ENCODE measurements at places on chromosomes 16 and 17. TPM values are rescaled to one million over a fixed set of nuclear protein-coding genes. Genes with fewer than 3 reads are reported as not detected.

GRCh38 chr17:33142705-33143299 is 150.3 kb downstream of the ASIC2 start:
- DNase-seq, result no peak

- no peak for DNase-seq
Observed at GRCh38 chr16:56372013-56372634, 53.2 kb downstream of the AMFR start.

DNA sequence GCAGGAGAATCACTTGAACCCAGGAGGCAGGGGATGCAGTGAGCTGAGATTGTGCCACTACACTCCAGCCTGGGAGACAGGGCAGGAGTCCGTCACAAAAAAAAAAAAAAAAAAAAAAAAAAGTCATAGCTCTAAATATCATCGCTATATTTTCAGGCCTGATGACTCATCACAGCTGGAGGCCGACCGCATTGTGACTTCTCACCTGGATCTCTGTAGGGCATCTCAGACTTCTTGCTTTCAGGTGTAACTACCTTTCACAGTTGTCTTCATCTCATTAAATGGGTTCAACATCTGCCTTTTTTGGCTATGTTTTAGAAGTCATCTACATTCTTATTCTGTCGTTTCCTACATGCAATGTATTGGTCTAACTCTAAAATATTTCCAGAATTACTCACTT is 353.1 kb upstream of the MON1B start:
- no peak for DNase-seq

- no peak for DNase-seq
Observed at GRCh38 chr16:57380671-57381462, 8.6 kb downstream of the CX3CL1 start.

DNA sequence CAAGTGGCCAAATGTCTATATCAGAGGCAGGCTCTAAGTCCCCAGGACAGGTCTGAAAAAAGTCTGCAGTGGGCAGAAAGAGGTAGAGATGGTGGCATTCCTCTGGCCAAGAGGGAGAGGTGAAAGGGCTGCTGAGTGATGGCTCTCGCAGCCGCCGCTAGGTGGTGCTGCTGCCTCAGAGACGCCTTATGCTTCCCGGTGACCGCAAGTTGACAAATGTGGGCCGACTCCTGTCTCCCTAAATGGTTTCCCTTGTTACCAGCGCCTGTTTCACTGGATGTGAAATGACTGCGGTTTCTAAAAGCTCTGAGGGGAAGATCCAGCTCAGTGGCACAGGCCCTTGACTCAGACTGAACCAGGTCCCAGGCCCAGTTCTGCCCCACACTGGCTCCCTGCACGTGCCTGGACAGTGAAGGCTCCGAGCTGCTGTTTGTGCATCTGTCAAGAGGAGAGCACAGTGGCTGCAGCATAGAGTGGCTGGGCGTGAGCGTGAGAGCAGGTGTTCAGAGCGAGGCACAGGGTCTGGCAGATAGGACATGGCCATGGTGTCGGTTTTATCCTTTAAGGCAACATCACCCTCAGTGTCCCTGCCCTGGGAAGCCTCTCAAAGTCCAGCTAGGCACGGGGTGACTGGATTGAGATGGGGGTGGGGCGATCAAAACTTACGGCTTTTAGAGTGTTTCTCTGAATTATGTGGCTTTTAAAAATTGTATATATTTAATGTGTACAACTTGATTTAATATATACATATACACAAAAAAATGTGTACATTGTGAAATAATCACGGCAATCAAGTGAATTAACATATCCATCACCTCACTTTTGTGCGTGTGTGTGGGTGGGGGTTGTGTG is 19.9 kb downstream of the CLEC16A start:
- DNase-seq, result peak; percentile 87

GRCh38 chr17:67982686-67983382 is 13.4 kb downstream of the C17orf58 start:
- no peak for DNase-seq

Gene CES1
- total RNA-seq, result not detected

Gene FOXL1
- 1.5 TPM for total RNA-seq
